Urothelium cell line (cell line): ENCODE measurements at places on chromosomes 5 and 9.

- peak; percentile 72 for DNase-seq
Observed at GRCh38 chr9:112050544-112051475, 124.3 kb downstream of the SUSD1 start.

DNA sequence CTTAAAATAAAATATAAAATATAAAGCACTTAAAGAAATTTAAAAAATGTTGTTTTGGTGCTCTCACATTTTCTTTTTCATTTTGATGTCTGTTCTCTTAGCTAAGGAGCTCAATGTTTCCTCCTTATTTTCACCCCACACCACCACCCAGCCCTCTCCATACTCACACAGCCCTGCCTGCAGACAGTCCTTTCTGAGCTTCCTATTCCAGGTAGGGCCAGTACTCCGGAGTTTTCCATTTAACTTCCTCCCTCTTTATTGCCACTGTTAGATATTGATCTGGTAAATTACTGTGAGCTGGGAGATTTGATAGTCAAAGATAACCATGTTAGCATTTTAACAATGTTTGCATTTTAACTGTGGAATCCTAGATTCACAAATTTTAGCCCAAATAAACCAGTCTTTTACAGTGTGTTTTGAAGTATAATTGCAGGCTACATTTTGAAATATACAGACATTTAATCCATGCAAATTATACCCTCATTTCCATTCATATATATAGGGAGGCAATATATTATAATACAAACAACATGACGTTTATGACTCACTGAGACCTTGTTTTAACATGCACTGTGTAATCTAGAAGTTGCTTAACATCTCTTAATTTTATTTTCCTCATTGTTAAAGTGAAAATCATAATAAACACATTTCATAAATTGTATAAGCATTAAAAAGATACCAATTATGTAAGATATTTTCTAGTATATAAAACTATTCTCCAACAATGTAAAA, 927.1 kb downstream of the NR2F1-AS1 start:
- no peak for DNase-seq

- DNase-seq: peak; percentile 19
Observed at GRCh38 chr9:76756268-76756640, 8.0 kb upstream of the PCA3 start.

DNA sequence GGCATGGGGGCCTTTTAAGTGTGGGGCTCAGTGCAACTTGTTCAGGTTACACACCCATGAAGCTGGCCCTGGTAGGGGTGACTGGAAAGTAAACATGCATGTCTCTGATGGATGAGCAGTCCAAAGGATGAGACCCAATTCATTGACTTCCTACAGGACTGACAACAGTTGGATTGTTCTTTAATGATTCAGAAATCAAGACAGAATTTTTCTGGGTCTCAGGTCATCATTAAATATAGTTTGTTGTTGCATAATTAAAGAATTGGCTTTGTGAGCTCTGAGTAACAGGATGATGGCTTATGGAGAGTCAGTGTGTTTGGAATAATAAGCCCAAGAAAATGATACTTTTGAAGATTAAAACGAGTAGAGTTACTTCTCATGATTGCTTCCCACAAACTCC, 604.2 kb upstream of the CLINT1 start:
- no peak for DNase-seq

- no peak for DNase-seq
Observed at GRCh38 chr9:34741628-34742027, 31.7 kb upstream of the CCL21 start.

DNA sequence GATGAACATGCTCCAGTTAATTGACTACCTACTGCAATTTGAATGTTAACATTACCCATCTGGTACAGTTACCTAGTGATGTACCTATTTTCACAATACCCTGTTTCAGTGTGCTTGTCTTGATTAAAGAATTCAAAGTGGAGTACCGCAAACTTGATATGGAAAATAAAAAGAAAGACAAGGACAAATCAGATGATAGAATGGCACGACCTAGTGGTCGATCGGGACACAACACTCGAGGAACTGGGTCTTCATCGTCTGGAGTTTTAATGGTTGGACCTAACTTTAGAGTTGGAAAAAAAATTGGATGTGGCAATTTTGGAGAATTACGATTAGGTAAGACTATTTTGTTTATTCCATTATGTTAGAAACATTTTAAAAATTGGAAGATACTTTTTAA, 33.5 kb downstream of the CSNK1G3 start:
- peak; percentile 26 for DNase-seq

DNA sequence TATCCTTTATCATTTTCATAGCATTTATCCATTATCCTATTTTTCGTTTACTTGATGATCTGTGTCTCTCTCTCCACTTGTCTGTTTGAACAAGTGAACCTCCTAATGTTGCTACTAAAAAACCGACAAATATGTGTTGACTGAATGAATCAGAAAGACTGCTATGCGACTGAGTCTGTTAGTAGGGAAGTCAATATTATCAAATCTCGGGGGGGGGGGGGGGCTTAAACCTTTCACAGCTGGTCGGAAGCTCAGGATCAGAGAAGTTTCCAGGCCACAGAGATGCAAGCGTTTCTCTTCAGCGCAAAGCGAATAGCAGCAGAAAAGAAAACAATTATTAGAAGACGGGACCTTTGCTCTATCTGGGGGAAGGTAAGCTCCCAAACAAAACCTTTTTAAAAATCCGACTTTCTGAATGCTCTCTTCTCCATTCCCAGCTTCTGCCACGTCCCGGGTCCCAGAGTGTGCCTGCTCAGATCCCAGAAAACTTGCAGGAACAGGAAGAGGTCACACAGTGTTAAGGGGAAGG, 412 bp downstream of the RIOK2 start:
- no peak for DNase-seq

DNA sequence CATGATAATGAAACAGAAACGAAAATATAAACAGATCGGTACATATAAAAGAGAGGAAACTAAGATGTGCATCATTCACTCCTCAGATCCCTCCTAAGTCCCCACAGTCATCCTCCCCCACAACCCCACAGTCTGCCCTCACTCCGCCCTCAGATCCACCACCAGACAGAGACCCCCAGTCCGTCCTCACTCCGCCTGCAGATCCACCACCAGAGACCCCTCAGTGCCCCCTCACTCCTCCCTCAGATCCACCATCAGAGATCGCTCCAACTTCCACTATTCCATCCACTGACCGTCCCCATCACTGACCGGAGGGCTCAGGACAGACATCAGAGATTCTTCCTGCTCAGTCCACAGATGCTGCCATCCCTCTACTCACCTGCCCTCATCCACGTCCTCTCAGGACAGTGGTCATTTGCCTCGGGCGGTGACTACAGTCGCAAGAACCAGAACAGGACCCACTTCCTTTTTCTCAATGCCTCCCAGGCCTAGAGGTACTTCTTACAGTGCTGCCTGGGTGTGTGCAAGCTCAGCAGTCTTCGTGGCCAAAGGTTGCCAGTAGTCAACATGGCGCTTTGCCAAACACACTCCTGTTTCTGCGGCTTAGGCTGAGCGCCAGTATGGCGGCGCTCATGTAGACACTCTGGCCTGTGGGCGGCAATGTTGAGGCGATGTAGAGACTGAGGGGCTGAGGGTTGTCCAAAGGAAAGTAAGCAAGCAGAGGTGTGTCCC, 8.3 kb upstream of the SPATA31C1 start:
- peak; percentile 73 for DNase-seq

DNA sequence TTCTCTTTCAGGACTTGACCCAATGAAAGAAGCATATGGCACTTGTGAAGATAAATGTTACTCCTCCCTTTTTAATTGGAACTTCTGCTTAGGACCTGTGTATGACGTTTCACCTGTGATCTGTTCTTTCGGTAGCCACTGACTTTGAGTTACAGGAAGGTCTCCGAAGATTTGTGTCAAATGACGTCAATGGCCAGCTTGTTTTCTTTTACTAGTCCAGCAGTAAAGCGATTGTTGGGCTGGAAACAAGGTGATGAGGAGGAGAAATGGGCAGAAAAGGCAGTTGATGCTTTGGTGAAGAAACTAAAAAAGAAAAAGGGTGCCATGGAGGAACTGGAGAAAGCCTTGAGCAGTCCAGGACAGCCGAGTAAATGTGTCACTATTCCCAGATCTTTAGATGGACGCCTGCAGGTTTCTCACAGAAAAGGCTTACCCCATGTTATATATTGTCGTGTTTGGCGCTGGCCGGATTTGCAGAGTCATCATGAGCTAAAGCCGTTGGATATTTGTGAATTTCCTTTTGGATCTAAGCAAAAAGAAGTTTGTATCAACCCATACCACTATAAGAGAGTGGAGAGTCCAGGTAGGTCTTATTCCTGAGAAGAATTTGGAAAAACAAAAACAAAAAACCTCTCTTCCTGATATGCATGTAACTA, 21.1 kb downstream of the SMAD5 start:
- DNase-seq: no peak

GRCh38 chr5:138949988-138950387, 74.9 kb upstream of the LRRTM2 start:
- DNase-seq: no peak

GRCh38 chr9:4371108-4371507, 71.2 kb upstream of the GLIS3 start:
- DNase-seq: peak; percentile 9

- DNase-seq: no peak
Observed at GRCh38 chr5:39801306-39801705, 376.5 kb upstream of the DAB2 start.

DNA sequence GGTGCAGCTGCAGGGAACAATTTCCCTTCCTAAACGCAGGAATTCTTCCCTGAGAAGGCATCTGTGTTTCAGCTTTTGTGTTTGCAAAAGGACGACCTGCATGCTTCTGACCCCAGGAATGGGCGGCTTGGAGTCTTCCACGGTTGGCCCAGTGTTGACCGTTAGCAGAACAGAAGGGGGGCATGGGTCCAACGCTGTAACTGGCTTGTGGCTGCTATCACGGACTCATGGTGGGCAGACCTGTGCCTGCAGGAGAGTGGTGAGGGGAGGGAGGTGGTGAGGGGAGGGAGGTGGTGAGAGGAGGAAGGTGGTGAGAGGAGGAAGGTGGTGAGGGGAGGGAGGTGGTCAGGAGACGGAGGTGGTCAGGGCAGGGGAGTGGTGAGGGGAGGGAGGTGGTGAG, 388.6 kb upstream of the IRX4 start:
- no peak for DNase-seq

DNA sequence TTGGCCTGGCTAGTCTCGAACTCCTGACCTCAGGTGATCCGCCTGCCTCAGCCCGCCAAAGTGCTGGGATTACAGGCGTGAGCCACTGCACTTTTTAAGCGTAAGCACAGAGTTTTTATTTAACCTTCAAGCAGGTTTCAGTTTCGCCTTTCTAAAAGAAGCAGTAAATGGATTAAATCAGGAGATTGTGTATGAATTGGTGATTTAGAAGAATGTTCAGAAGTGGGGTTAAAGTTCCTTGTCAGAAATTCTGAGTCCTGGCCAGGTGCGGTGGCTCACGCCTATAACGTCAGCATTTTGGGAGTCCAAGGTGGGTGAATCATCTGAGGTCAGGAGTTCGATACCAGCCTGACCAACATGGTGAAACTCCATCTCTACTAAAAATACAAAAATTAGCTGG, 12.2 kb downstream of the HSPA4 start:
- DNase-seq: no peak

GRCh38 chr9:89433826-89434225, 64.1 kb downstream of the SEMA4D start:
- peak; percentile 70 for DNase-seq

DNA sequence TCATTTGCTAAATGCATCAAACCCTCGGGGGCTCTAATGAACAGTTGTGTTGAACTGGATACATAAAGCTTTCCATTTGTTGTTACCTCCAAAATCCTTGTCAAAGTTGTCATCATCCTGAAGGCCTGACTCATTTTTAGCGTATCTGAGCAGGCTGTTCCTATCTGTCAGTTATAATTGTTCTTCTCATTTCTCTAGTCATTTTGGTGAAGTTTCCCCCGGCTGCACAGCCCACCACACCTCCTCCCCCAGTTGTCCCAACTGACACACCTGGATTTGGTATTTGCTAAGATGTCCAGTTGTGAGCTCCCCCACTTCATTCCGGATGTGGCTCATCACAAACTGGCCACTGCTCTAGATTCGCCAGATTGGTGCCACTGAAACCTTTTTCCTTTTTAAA, 27.7 kb downstream of the ZFAND5 start:
- DNase-seq: no peak

DNA sequence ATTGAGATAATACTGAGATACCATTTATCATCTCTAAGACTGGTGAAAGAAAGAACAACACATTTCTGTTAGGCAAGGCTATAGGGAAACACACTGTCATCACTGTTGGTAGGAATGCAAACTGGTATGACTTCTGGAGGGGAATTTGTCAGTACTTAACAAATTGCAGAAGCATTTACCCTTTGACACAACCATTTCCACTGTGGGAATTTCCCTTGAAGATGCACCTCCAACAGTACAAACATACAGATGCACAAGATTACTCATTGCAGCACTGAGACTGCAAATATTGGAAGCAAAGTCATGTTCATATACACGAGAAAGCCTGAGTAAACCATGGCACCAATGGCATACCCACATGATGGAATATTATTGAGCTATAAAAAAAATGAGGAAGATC, 17.6 kb downstream of the GM2A start:
- DNase-seq: no peak

DNA sequence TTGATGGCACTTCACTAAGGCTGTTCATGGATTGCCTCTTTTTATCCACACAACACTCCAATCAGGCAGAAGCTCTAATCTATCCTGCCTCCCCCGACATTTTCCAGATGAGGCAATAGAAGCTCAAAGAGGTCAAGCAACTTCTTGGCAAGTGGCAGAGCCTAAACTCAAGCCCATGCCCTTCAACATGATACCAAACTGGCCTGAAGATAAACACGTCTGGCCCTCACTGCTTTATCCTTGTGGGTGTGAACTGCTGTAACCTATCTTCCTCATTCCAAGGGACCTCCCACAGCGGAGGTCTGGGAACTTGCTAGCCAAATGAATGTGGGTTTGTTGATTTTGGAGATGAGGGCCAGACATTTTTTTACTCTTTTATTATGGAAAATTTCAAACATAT, 9.5 kb downstream of the SLC35A4 start:
- no peak for DNase-seq

- DNase-seq: no peak
Observed at GRCh38 chr5:42351956-42352355, 71.3 kb upstream of the GHR start.

- DNase-seq: no peak
Observed at GRCh38 chr9:29511680-29512079, 1938.4 kb upstream of the C9orf72 start.

- DNase-seq: no peak
Observed at GRCh38 chr5:69136293-69136692, 30.7 kb upstream of the CCNB1 start.

DNA sequence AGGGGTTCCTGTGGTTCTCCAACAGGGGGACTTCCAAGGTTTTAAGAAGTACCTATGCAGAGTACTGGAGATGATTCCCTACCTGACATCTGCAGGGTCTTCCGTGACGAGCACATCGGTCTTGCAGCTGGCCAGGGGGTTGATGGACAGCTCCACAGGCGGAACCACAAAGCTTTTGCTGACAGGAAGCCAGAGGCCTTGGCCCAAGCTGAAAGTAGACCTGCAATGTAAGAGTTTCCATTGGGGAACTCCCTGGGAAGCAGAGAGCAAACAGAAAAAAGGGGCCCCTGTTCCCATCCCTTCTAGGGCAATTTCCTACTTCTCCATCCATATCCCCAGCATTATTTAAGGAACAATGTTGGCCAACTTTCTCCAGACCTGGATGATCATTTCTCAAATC, 288.0 kb downstream of the TRIM32 start:
- no peak for DNase-seq

- no peak for DNase-seq
Observed at GRCh38 chr5:95946451-95946850, 15.2 kb downstream of the ELL2 start.
